ENCODE measurements at places on chromosomes 7 and 10.

- DNase-seq = no peak
Measured at GRCh38 chr10:97034958-97035769, 150.6 kb downstream of the SLIT1 start.

DNA sequence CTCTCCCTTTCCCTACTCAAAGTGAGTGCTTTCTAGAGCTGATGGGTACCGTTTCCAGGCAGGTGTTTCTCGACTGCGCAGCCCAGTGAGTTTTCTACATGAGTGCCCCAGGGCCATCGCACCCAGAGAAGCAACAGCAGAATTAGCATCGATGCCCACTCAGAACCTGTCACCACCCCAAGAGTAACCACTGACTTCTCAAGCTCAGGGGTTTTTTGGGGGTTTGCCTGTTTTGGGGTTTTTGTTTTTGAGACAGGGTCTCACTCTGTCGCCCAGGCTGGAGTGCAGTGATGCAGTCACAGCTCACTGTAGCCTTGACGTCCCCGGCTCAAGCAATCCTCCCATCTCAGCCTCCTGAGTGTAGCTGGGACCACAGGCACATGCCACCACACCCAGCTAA is 25.7 kb downstream of the SNX8 start:
- no peak for DNase-seq

GRCh38 chr10:35422228-35422627 is 85.9 kb downstream of the CCNY start:
- no peak for DNase-seq

GRCh38 chr7:28142650-28143049 is 37.9 kb downstream of the JAZF1 start:
- DNase-seq = no peak

All from esophagus squamous epithelium (tissue), 5 donors.